Activated T-cell treated with anti-CD3 and anti-CD28 coated beads for 24 hours (primary cell): ENCODE measurements at places on chromosomes 4 and X.

DNA sequence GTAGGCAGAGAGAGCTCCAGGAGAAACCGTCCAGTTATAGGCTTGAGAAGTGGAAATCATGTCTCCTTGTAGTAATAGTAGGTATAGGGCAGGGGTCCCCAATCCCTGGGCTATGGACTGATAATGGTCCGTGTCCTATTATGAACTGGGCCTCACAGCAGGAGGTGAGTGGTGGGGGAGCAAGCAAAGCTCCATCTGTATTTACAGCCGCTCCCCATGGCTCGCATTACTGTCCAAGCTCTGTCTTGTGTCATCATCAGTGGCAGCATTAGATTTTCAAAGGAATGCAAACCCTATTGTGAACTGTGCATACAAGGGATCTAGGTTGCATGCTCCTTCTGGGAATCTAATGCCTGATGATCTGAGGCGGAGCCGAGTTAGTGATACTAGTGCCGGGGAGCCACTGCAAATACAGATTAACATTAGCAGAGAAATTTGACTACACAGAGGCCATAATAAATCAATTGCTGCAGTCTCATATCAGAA lies 67.6 kb downstream of the MRPL1 start:
- DNase-seq = no peak

DNA sequence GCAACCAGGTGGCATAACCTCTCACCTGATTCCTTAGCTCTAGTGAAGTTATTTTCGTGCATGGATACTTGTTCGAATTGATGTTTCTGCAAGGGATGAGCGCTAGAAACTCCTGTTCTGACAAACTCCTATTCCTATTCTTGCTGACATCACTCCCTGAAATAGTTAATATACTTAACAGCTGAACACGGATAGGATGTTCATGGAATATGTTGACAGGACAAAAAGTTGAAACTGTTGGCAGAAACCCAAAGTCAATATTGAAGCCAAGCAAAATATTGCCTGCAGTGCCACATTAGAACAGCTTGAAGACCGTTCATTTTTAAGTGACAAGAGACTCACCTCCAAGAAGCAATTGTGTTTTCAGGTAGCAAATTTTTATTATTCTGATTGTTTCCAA lies at the start of gene KLKB1:
Gene KLKB1 (plus strand): TSS at position 287 of the 400 bp plus-strand sequence. CDS start 689 bp downstream, outside the sequence.
- no peak for DNase-seq

DNA sequence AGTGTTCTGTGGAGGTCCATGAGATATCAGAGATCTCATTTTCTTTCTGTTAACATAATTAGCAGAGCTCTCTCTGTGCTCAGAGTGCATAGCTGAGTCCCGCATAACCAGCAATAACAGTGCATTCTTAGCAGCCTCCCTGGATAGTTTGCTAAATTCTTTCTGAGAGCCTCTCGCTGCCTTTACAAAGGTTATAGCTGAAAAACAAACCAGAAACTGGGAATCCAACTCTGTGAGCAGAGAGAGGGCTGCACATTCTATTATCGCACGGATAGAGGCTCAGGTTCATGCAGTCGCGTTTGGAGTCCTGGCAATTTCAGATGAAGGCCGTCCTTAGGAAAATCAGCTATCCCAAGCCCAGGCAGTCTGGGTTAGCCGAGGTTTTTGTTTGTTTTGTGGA lies 1.2 kb downstream of the ENPP6 start:
- DNase-seq = no peak

DNA sequence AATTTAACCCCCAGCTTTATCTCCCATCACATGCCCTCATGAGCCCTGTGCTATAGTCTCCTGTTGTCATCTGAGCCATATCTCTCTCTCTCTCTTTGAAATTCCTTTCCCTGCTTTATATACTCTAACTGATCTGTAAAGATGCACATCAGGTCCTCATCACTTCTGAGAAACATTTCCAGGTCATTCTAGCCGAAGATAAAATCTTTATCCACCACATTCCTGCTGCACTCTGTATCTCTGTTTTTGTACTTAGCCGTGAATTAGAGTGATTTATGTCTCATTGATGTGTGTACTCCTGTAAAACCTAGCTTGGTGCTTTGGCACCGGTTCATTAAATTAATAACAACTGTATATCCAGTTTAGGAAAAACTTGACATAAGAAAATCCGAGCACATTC lies 113.2 kb downstream of the AFF2 start:
- DNase-seq = no peak

- no peak for DNase-seq
Observed at GRCh38 chrX:10326578-10326977, 169.8 kb downstream of the CLCN4 start.
